ENCODE measurements at places on chromosomes 13 and 19.
A peak's percentile ranks its signal among the peaks of the same experiment; 100 is the strongest.

- H3K36me3 ChIP-seq = no peaks in the 10 kb centered on the region
- no peaks in the 10 kb centered on the region for H3K4me1 ChIP-seq
- no peak for DNase-seq
- H3K4me3 ChIP-seq = no peak overlapping the region
- no peaks in the 10 kb centered on the region for H3K27me3 ChIP-seq
- H3K27ac ChIP-seq = no peak overlapping the region
Measured at GRCh38 chr13:69955271-69955670, 152.4 kb upstream of the ATXN8OS start.

DNA sequence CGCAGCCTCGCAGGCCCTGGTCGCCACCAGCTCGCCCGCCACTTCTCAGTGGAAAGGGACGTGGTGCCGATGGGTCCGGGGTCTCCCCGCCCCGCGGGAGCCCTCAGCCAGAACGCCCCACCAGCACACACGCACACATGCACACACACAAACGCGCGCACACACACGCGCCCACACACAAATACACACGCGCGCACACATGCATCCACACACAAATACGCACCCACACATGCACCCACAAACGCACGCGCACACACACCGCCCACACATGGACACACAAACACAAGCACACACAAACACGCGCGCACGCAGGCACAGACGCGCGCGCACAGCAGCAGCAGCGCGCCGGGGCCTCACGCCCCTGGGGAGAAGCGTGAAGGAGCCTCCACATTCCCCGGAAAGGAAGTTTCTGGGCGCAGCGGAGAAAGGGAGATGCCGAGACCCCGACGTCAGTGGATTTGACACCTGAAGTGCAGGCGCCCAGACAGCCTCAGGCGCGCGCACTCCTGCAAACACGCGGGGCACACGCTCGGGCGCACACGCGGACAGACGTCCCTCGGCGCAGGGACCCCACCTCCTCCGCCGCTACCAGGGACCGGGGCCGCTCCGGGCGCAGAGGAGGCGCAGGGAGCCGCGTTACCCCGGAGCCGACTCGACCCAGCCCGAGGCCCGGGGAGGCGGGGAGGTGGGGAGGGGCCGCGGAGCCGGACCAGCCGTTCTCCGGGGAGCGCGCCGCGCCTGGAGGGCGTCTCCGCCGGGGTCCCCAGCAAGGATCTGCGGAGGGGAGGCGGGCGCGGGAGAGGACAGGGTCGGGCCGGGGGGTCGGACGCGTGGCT, 622 bp downstream of the RASA3 start:
- peaks cover 7% of the 10 kb centered on the region for H3K36me3 ChIP-seq
- peaks cover 64% of the 10 kb centered on the region for H3K4me1 ChIP-seq
- peak overlapping the region; percentile 93 for H3K4me3 ChIP-seq
- no peaks in the 10 kb centered on the region for H3K27me3 ChIP-seq

- H3K27me3 ChIP-seq = no peaks in the 10 kb centered on the region
- peak overlapping the region; percentile 59 for H3K4me3 ChIP-seq
- no peak for DNase-seq
- H3K36me3 ChIP-seq = peaks cover 2% of the 10 kb centered on the region
- H3K4me1 ChIP-seq = peaks cover 50% of the 10 kb centered on the region
Measured at GRCh38 chr19:12783849-12784393, 7.4 kb upstream of the JUNB start.

DNA sequence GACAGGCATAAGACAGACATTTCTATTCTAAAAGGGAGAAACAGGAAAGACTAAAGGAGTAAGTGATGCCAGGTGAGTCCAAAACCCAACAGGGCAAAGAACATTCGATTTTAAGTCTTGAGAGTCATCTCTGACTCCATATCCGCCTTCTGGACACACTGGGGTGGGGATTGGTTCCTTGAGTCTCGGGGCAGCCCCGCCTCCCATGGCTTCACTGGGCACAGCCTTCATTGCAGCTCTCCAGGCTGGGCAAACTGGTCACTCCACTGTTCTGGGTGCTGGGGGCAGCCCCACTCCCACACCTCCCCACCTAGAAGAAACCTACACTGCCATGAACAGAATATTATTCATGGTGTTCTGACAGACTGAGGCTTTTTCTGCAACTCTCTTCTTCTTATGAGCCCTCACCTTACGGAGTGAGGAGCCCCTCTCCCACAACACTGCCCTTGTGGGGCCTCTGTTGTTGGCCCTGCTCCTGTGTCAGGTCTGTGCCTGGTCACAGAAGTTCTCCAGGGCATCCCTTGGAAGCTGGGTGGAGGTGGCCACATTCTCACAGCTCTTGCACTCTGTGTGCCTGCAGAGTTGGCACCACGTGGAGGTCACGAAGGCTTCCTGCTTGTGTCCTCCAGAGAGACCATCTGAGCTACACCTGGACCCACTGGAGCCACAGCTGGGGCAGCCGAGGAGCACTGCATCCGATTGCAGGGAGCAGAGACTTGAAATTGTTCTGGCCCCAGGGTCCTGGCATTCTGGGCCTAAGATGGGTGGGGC, 95.4 kb downstream of the COL4A2 start:
- H3K27me3 ChIP-seq = peaks cover 37% of the 10 kb centered on the region
- no peaks in the 10 kb centered on the region for H3K36me3 ChIP-seq

- H3K36me3 ChIP-seq = no peaks in the 10 kb centered on the region
- H3K4me1 ChIP-seq = no peaks in the 10 kb centered on the region
- H3K27me3 ChIP-seq = no peaks in the 10 kb centered on the region
- DNase-seq = no peak
- H3K27ac ChIP-seq = no peak overlapping the region
- H3K4me3 ChIP-seq = no peak overlapping the region
Measured at GRCh38 chr13:40230833-40231266, 435.6 kb downstream of the FOXO1 start.

DNA sequence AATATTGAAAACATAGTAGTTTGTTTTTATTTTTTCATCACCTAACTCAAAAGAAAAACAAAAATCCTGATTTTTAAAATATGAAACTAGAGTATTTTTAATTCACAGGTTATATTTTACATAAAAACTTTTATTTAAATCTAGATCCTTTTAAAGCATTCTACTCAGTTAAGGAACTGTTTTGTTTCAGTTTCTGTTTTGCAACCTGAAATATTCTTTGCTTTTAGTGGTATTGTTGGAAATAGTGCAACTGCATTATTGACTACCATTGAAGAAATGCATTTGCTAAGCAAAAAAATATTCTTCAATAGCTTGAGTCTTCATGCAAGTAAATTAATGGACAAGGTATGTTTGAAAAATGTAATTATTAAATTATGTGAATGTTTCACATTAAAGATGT, 43.8 kb downstream of the COG6 start:
- H3K27ac ChIP-seq = no peak overlapping the region
- H3K27me3 ChIP-seq = no peaks in the 10 kb centered on the region
- peaks cover 9% of the 10 kb centered on the region for H3K36me3 ChIP-seq
- H3K4me3 ChIP-seq = no peak overlapping the region

- H3K4me3 ChIP-seq = no peak overlapping the region
- no peaks in the 10 kb centered on the region for H3K4me1 ChIP-seq
- peaks cover 10% of the 10 kb centered on the region for H3K27me3 ChIP-seq
- DNase-seq = no peak
Measured at GRCh38 chr13:113938716-113939115, 35.2 kb downstream of the C13orf46 start.

DNA sequence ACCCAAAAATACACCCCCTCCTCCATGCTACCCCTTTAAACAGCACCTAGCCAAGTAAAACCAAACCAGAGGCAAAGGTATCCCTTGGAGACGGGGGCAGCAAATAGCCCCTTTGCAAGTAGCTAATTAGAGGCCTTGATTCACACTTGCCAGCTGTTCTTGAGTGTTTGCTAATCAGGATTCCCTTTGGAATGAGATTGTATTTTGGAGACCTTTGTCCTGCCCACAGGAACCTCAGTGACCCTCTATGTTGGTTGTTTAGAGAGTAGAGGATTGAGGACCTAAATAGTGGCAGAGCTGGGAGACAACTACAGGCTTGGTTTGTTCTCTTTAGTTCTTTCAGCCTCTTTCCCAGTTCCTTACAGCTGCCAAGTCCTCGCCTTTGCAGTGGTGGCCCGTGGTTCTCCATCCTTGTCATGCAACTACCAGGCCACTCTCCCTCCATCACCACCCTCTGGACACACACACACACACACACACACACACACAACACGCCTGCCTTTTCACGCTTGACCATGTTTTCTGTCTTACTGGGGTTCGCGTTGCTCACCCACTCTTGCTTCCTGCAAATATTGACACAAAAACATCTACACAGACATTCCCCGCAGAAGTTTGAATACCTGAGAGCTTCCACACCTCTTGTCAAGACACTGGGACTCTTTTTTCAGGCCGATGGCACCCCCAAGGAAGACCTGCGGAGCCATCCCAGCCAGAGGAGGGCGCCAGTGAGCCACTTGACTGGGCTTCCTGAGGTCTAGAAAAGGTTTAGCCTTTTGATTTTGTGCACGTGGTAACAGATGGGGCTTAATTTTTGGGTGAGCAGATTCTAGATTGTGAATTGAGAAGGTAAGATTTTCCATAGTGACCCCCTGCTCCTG, 80.0 kb upstream of the GPR183 start:
- H3K4me1 ChIP-seq = peaks cover 43% of the 10 kb centered on the region
- peak overlapping the region; percentile 12 for H3K4me3 ChIP-seq
- peaks cover 21% of the 10 kb centered on the region for H3K36me3 ChIP-seq
- DNase-seq = peak; percentile 81
- no peaks in the 10 kb centered on the region for H3K27me3 ChIP-seq

DNA sequence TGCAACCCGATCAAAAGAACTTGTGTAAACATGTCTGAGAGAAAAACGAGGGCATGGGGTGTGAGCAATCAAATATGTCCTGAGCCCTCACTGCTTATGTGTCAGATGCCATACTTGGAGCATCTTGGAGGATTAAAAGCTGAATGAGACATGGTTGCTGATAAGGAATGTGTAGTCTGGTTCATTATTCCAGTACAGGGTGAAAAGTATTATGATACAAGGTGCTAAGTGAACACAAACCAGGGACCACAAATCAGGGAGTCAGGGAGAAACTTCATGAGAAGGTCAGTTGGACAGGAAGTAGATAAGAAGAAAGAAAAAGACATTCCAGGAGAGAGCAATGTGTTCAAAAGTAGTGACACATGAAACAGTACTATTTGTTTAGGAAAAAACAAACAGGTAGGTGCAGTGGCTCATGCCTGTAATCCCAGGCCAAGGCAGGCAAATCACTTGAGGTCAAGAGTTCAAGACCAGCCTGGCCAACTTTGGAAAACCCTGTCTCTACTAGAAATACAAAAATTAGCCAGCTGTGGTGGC, 2.0 kb upstream of the RCBTB1 start:
- no peak for DNase-seq
- H3K4me1 ChIP-seq = peaks cover 17% of the 10 kb centered on the region
- peaks cover 6% of the 10 kb centered on the region for H3K36me3 ChIP-seq

DNA sequence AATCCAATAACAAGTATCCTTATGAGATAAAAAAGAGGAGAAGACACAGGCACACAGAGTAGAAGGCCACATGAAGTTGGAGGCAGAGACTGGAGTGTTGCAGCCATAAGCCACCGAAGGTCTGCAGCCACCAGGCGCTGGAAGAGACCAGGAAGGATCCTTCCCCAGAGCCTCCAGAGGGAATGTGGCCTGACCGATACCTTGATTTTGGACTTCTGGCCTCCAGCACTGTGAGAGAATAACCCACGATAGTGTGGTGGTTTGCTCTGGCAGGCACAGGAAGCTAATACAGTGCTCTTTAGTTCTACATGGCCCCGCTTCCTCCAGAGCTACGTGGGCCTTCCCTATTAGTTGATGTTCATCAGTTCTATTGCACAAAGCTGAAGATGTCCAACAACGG, 15.3 kb upstream of the SULT2A1 start:
- no peaks in the 10 kb centered on the region for H3K36me3 ChIP-seq
- no peak overlapping the region for H3K27ac ChIP-seq
- H3K27me3 ChIP-seq = peaks cover 16% of the 10 kb centered on the region

GRCh38 chr19:46610413-46610775, 9.3 kb downstream of the CALM3 start:
- DNase-seq = no peak
- no peaks in the 10 kb centered on the region for H3K27me3 ChIP-seq
- H3K27ac ChIP-seq = no peak overlapping the region

- no peak overlapping the region for H3K27ac ChIP-seq
- H3K27me3 ChIP-seq = no peaks in the 10 kb centered on the region
- peaks cover 80% of the 10 kb centered on the region for H3K36me3 ChIP-seq
- no peak overlapping the region for H3K4me3 ChIP-seq
- DNase-seq = no peak
- no peaks in the 10 kb centered on the region for H3K4me1 ChIP-seq
Measured at GRCh38 chr13:49464621-49465325, 20.7 kb downstream of the SETDB2 start.

- H3K4me3 ChIP-seq = peak overlapping the region; percentile 78
- no peaks in the 10 kb centered on the region for H3K27me3 ChIP-seq
- H3K4me1 ChIP-seq = peaks cover 76% of the 10 kb centered on the region
- H3K36me3 ChIP-seq = peaks cover 59% of the 10 kb centered on the region
- DNase-seq = no peak
Measured at GRCh38 chr19:39448271-39448670, 2.9 kb downstream of the SUPT5H start.

DNA sequence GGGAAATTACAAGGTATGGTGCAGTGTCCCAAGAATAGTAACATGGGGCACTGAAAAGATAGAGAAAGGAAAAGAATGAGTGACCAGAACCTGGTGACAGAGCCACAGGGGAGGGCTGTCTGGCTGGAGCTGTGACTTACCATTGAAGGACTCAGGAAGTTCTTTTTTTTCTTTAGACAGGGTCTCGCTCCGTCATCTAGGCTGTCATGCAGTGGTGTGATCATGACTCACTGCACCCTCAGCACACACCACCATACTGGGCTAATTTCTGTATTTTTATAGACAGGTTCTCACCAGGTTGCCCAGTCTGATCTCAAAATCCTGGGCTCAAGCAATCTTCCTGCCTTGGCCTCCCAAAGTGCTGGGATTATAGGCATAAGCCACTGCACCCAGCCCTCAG, 8.8 kb upstream of the CPB2 start:
- H3K4me1 ChIP-seq = no peaks in the 10 kb centered on the region
- H3K36me3 ChIP-seq = no peaks in the 10 kb centered on the region
- no peak overlapping the region for H3K4me3 ChIP-seq

DNA sequence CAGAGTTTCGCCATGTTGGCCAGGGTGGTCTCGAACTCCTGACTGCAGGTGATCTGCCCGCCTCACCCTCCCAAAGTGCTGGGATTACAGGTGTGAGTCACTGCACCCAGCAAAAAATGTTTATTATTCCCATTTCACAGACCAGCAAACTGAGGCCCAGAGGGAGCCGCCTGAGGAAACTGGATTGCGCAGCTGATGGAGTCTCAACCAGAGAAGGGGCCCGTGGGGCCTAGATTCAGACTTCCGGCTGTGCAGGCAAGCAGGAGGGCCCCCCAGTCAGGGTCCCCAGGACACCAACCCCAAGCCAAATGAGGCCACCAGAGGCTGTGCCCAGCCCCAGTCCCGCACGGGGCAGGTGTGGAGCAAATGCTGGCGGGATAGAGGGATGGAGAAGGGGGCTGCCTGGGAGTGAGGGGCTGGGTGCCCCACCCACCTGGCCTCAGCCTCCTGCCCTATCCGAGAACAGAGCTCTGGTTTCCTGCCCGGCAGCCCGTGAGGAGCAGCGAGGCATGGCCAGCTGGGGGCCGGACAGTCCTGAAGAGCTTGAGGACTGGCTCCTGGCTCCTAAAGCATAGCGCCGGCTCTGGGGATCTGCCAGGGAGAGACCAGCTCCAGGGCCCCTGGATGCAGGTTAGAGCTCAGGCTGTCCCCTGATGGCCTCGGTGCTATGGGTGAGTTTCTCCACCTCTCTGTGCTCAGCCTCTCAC, 22.0 kb downstream of the MISP start:
- peaks cover 8% of the 10 kb centered on the region for H3K27me3 ChIP-seq
- no peaks in the 10 kb centered on the region for H3K36me3 ChIP-seq
- no peak overlapping the region for H3K4me3 ChIP-seq
- no peak for DNase-seq
- H3K27ac ChIP-seq = no peak overlapping the region
- H3K4me1 ChIP-seq = peaks cover 3% of the 10 kb centered on the region

- peaks cover 39% of the 10 kb centered on the region for H3K36me3 ChIP-seq
- DNase-seq = no peak
- no peak overlapping the region for H3K27ac ChIP-seq
- no peaks in the 10 kb centered on the region for H3K27me3 ChIP-seq
- H3K4me3 ChIP-seq = no peak overlapping the region
- H3K4me1 ChIP-seq = peaks cover 9% of the 10 kb centered on the region
Measured at GRCh38 chr19:18362934-18363542, 22.6 kb downstream of the PGPEP1 start.
